CD4-positive, alpha-beta memory T cell (primary cell): ENCODE measurements at places on chromosomes 6 and 20.

- no peak for DNase-seq
Measured at GRCh38 chr6:121319112-121319553, 15.1 kb downstream of the TBC1D32 start.

DNA sequence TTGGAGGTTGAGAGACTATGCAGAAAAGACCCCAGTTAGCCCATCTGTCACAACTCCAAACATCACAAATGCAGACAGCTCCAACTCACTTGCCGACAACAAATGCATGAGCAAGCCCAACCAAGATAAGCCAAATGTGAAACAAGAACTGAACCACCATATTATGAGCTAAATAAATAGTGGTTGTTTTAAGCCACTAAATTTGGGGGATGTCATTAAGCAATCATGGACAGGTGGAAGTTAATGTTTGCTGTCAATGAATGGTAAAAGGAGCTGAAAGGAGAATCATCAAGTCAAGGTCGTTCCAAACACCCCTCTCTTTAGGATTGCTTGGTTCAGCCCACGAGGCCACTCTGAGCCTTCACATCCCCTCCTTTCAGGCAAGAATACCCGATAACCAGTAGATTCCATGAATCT lies 71.2 kb upstream of the PLCB4 start:
- DNase-seq = no peak

DNA sequence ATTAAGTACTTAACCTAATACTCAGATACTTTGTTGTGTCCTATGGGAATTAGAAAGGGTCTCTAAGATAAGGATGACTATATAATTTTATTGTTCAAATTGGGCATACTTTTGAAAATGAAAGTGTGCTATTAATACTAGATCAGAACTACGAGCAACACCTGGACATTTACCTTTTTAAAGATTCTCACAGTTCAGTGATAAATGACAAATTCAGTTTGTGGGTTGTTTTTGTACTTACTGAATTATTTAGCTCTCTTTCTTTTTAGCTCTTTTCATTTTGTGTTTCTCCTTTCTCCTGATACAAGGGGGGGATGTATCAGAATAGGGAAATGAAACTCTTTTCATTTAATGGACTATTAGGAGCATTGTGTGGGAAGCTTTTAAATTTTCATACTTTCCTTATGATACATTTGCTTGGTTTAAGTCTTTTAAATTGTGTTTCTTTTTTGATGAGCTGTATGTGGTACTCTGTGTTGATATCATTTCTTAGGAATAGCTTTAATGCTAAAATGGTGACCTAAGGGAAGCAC lies 47.5 kb downstream of the PHF3 start:
- DNase-seq = no peak

DNA sequence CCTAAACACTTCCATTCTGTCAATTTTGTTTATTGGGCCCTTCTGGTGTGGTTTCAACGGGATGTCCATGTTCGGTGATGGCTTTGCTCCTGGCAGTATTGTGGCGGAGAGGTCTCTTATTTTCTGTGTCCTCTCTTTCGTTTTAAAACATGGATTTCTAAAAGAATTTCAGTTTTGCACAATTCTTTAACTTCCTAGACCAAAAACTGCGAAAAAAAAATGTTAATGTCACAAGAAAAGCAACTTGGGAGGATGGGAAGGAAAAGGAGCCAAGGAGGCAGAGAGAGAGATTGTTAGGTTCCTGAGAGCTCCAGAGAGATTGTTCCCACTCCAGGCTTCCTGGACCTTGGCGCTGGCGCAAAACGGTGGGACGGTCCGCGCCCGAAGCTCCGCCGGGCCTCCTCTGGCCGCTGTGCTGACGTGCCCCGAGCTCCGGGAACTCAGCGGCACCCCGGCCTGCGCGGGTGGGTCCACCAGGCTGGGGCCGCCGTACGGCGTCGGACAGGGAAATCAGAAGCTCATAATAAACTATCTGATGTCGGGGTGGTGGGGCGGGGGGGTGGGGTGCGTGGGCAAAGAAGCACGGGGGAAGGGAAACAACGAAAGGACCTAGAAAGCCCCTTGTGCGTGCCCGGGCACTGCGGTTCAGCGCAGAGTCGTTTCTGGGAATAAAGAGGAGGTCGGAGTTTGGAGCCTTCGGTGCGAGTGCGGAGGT lies 951 bp upstream of the OLIG3 start:
- no peak for DNase-seq

DNA sequence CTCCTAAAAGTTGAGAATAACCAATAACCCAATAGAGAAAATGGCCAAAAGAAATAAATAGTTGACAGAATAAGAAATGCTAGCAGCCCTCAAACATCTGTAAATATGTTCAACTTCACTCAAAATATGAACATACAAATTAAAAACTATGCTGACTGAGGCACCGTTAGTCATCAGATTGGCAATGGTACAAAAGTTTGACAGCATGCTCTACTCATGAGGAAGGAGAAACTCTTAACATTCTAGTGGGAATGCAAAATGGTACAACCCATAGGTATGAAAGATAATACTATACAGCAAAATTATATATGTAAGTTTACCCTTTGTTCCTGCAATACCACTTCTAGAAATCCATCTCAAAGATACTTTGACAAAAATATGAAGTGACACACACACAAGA lies 1.6 kb upstream of the ZSCAN12 start:
- DNase-seq = no peak

DNA sequence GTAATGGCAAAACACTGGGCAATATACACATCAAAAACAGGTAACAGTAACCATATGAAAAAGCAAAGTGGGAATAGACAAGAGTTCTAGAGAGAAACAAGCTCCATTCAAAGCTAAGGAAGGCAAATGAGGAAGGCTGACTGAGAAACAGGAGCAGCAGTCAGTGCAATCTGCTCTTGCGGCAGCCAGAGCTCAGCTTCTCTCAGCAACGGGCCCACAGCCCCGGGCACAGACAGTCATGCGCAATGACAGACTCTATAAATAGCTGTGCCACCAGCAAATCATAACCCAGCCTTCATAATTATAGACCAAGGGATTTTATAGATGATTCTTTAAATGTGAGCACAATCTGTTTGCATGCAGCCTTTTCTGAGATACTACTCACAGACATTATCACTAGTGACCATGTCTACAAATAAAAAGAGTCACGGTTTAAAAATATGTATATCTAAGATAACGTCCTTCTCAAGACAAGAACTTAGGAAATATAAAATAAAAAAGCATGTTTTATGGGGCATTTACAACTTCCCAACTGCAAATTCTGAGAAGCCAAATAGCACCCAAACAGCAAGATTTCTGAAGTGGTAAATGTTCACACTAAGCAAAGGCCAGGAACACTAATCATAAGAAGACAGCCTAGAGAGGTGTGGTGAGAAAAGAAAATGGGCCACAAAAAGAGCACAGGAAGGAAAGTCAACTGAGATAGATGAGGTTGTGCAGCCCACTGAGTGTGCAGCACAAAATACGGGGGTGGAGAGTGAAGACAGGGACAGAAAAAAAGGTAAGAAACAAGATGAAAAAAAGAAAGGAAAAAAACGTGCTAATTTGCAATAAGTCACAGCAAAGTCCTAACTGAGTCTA lies 39.9 kb upstream of the BEND6 start:
- no peak for DNase-seq

DNA sequence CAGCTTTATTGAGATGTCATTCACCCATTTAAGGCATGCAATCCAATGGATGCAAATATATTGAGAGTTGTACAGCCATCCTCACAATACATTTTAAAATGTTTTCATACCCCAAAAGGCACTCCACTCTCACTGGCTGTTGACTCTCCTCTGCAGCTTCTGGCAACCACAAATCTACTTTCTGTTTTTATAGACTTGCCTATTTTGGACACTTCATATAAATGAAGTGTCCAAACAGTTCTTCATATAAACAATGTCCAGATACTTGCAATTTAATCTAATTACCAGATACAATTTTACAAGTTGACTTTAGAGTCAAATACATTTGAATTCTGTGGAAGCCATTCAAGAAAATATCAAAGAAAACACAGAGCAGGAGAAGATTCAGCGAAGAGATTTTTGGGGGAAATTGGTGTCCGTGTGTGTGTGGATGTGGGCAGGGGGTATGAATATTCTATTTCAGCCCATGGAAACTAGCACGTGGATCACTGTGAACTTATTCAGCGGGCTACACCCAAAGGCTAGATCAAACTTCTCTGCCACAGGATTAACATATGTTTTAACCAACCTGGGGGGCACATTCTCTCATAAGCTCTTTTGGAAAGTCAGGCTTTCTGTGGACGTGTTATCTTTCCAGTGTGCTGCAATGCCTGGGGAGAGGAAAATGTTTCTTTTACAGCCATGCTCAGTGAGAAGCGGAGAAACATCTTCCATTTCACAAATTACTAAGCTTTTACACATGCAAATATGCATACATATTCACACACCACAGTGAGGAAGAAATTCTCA lies 73.9 kb downstream of the PLG start:
- no peak for DNase-seq

GRCh38 chr6:147285087-147285855 lies 81.1 kb downstream of the STXBP5 start:
- peak; percentile 29 for DNase-seq

- peak; percentile 47 for DNase-seq
Measured at GRCh38 chr6:105994591-105995390, 91.3 kb upstream of the PRDM1 start.

DNA sequence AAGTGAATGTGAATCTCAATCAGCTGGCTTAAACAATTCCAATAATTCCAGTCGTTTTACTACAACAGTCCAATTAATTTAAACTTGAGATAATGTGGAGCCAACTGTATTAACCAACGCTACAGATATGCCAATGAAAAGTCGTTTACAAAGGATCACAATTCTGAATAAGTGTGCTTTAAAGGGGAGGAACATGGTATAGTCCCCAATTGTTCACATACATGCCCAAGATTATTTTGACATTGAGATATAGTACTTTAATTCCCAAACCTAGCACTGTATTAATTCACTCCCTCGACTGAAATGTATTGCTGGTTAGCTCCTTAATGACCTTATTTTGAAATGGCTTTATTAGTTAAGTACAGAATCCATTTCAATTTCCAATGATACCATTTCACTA lies 2.5 kb downstream of the AKIRIN2 start:
- no peak for DNase-seq

GRCh38 chr6:120096696-120097260 lies 747.2 kb upstream of the MAN1A1 start:
- no peak for DNase-seq

- DNase-seq = no peak
Measured at GRCh38 chr6:86010915-86011786, 368.5 kb upstream of the SYNCRIP start.

DNA sequence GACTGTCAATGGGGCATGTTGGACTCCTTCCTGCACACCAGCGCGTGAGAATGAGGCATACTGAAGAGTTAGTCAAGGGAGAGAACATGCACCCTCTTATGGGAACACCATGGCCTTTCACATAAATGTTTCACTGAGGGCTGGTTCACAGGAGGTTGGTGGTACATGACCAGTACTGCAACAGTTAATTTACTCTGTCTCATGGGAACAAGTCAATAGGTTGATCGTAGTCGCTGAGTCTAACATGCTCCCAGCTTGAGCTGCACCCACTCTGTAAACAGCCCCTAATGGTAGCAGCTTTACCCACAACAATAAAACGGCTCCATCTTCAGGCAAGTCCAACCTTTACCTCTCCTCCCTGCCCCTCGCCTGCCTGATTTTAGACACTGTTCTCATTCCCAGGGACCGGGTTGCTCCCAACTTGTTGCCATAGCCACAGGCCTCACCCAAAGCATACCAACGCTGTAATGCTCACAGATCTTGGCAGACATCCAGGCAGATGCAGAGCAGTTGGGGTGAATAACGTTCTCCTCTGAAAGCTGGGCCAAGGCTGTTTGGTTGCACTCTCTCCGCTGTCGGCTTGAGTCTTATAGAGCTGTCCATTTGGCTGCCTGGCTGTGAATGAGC lies 111.3 kb downstream of the LY86 start:
- no peak for DNase-seq

DNA sequence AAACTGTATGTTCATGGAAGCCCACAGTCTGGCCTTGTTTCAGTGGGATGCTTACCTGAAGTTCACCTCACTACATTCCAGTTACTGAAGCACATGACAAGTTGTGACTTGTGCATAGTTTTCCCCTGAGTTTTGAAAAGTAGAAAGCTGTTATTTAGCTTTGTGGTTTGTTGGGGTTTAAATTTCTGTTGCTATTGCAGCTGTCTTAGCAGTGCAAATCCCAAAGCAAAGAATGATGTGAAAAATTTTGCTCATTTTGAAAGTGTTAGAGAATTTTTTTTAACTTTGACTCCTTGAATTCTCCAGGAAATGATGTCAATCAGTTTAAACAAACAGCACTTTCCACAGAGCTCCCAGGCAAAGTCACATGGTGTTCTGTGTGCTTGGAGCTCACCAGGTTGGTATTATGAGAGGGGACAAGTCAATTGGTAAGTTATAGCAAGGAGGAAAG lies 268.4 kb downstream of the ADGRG6 start:
- no peak for DNase-seq

GRCh38 chr6:39776581-39776980 lies 15.6 kb upstream of the DAAM2 start:
- no peak for DNase-seq

GRCh38 chr20:1874450-1875182 lies 20.6 kb upstream of the SIRPA start:
- DNase-seq = no peak

GRCh38 chr6:167232356-167232755 lies 58.8 kb upstream of the UNC93A start:
- DNase-seq = no peak

DNA sequence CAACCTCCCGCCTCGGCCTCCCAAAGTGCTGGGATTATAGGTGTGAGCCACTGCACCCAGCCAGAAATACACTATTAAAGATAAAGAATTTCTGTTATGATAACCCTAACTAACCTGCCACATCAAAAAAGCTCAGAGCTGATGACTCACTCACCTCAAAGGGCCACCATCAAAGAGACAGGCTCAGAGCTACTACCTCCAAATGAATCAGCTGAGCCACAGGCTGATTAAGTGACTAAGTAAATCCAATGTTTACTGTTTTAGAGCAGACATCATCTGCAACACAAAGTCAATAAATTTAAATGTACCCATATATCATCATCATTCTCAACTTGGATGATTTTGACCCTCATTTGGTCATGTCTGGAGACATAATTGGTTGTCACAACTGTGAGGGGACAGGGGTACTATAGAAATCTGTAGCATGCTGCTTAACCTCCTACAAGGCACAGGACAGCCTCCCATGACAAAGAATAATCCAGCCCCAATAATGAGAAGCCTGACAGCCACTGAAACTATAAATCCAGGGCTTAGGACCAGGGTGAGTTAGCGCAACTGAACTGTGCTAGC lies 106.5 kb downstream of the ATP9A start:
- peak; percentile 39 for DNase-seq

- no peak for DNase-seq
Measured at GRCh38 chr20:43913291-43914025, 1.2 kb upstream of the TOX2 start.

DNA sequence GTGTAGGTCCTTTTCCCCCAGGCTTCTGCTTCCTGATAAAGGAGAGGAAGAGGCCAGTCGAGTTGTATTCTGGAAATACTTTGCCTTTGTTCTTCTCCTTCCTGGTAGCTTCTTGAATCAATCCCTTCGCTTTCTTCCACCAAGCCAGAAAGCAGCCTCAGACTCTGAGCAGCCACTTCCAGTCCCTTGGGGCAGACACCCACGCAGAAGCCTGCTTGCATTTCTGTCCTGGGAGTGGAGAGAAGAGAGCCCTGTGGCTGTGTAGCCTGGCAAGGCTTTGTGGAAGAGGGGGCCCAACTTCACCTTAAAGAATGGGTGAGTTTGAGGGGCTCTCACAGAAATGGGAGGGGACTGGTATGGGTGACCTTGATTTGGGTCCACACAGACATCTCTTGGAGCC lies 211.0 kb upstream of the SSTR4 start:
- no peak for DNase-seq
